Cortex of kidney (tissue), 1 donor: ENCODE measurements at places on chromosomes 16 and 17.

DNA sequence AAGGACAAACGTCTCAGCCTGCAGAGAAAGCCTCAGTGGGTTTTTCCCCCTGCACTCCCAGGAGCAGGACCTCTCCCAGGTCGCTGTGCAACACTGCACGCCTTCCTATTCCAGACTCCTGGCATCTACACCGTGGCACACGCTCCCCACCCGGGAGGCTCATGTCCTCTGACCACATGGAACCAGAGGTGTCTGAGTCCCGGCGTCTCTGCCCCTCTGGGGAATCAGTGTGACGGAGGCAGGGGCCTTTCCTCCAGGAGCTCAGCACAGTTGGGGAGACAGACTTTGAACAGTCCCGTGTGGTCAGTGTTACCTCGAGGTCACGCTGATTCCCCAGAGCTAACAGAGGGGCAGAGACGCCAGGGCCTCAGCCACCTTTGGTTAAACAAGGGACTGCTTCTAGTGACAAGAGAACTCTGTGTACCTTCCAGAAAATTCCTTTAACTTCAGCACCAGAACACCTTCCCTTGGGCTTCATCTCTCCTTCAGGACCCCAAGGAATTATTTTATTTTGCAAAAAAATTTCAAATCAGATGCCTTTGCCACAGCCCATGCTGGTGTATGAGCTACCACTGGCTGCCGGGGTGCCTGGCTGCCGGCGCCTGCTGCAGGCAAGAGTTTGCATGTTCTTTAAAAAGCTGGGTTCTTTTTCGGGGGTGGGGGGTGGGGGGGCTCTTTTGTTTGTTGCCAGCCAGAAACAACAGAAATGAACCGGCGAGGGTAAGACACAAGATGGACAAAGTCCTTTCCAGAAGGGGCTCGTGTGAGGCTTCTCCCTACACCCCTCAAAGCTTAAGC is 6.6 kb downstream of the CANT1 start:
- DNase-seq: no peak

- DNase-seq: no peak
These were observed 58.3 kb downstream of the PLD6 start for GRCh38 chr17:17147821-17148220.

GRCh38 chr16:2671741-2672140 is 10.6 kb upstream of the KCTD5 start:
- no peak for DNase-seq

DNA sequence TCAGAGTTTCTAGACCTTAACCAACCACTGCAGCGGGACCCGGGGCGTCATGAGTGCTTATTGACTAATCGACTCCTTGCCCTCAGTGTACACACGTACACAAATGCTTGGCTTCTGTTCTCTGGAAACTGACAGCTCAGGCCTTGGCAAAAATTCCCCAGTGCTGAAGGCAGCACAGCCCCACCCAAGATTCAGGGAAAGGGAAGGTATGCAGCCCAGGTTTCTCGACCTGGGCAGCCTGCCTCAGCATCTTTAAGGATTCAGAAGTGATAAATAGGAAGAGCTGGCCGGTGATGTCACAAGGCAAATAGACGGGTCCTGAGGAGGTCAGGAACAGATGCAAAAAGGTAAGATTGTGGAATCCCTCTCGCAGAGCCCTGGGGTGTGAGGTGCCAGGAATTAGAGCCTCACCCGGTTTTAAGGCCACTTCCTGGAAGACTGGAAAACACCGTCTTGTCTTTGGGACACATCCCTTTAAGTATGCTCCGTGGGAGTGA is 9.0 kb upstream of the CDH3 start:
- DNase-seq: no peak

GRCh38 chr16:84893849-84894599 is 74.2 kb downstream of the CRISPLD2 start:
- DNase-seq: no peak

GRCh38 chr16:15450624-15451023 is 16.2 kb downstream of the BMERB1 start:
- no peak for DNase-seq

DNA sequence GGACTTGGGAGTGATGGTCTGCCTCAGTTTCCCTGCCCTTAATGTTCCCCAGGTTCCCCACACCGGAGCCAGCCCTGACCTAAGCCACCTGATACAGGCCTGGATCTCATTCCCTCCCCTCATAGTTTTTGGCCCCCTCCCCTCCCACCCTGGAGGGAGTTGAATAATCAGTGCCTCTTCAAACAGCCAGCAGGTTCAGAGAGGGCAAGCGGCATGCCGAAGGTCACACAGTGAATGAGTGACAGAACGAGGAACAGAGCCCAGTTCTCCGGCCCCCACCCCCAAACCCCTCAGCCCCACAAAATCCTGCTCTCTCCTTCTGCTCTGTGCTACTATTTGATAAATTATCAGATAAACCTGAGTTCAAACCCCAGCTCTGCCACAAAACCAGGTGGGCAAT is 31.2 kb downstream of the BEAN1 start:
- DNase-seq: no peak

GRCh38 chr16:69314534-69314933 is 3.4 kb downstream of the VPS4A start:
- DNase-seq: no peak

- no peak for DNase-seq
These were observed 71.9 kb downstream of the ABR start for GRCh38 chr17:1107777-1108477.

- no peak for DNase-seq
These were observed 12.6 kb downstream of the ZBTB4 start for GRCh38 chr17:7466639-7467341.

GRCh38 chr17:28001149-28001548 is 41.3 kb upstream of the NLK start:
- DNase-seq: no peak

DNA sequence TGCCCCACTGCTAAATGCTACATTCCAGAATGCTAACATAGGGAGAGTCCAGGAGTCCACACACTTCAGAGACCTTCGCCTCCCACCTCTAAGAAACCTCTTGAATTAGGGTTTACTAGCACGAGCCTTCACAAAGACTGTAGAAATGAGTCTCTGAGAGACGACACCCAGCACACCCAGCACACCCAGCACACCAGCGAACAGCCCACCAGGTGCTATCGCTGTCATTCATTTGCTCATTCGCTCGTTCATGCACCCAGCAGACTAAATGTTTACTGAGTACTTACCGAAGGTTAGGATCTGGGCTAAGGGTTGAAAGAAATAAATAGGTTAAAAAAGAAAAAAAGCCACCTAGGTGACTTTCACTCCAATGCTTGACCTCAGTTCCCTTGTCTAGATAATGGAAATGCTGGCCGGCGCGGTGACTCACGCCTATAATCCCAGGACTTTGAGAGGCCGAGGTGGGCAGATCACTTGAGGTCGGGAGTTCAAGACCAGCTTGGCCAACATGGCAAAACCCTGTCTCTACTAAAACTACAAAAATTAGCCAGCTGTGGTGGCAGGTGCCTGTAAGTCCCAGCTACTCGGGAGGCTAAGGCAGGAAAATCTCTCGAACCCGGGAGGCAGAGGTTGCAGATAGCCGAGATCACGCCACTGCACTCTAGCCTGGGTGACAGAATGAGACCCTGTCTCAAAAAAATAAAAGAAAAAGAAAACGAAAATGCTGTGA is 100.8 kb downstream of the ADCY9 start:
- DNase-seq: no peak

DNA sequence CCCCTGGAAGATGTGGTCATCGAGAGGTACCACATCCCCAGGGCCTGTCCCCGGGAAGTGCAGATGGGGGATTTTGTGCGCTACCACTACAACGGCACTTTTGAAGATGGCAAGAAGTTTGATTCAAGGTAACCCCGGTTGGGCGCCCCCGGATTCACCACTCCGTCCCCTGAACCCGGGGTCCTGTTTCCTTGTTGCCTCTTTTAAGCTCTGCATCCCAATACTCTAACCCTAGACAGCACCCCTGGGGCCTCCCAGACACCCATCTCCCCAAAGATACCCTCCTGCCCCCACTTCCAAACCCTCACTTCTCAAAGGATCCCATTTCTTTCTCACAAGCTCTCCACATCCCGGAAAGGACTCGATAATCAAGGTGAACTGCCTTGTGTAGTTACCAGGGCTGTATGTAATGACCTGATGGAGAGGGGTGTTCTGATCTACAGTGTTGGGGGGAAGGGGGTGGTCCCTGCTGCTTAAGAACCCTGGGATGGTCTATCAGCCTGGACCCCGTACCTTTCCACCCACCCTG is 412 bp downstream of the FKBP10 start:
- no peak for DNase-seq

DNA sequence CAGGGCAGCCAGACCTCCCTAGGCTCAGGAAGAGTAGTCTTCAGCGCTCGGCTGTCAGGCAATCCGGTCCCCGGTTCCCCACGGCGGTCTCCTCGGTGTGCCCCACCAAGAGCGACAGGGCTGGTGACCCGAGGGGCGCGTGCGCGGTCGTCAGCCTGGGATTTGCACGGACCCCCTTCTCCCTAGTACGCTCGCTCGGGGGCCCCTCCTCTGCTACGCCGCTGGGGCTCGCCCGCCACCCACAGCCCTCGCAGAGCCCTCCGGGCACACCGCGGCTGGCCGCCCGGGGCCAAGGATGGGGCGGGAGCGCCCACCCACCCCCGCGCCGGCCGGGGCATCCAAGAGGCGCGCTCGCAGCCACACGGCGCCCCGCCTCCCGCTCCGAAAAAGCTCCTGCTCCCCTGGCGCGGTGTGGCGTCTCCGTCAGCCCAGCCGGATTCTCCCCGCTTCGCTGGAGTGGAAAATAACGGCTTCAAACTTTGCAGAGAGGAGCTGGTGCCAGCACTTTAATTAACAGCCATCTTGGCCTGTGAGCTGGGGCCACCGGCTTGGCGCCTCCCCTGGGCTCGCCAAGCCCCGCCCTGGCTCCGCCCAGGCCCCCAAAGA is 2.1 kb upstream of the C1QL1 start:
- no peak for DNase-seq

DNA sequence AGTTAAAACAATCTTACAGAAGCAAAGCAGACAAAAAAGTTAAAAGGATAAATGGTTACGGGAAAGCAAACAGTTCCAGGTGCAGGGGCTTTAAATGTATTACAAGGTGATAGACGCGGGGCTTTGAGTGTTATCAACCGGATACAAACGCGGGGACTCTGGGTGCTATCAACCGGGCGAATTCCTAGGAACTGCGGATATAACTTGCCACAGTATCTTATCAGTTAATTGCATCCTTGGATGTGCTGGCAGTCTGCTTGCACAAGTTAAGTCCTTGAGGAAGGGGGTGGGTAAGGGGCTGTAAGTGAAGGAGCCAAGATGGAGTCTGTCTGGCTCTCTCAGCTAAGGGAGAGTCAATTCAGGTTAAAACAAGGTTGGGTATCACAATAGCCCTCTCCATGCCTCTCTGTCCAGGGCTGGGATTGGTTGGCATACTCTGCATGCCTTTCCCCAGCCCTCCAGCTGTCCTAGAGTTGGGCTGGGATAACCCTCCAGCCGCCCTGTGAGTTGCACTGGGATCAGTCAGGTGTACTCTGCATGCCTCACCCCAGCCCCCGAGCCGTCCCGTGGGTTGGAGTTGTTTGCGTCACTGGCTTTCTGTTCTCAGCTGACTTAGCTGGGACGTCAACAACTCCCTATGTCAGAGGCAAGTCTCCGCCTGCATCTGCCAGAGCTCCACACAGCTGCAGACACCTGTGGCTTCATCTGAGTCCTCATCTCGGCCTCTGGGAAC is 40.9 kb downstream of the TMEM235 start:
- DNase-seq: no peak

DNA sequence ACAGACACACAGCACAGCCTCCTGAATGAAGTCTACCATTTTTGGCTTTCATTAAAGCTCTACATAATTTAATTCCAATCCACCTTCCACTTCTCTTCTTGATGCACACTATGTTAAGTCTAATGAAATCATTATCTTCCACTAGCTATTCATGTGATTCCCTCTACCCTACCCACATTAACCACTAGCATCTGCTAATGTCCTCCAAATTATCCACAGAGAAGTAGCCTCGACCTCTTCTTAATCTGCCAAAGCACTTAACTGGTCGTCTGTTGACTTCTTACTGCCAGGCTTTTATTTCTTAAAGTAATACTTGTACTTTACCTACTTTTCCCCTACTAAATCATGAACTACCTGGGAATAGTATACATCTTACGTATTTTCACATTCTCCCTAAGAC is 91.8 kb downstream of the NCOR1 start:
- no peak for DNase-seq

GRCh38 chr17:17079761-17080160 is 37.5 kb downstream of the MPRIP start:
- no peak for DNase-seq

GRCh38 chr17:80874866-80875445 is 116.7 kb upstream of the CHMP6 start:
- DNase-seq: no peak

DNA sequence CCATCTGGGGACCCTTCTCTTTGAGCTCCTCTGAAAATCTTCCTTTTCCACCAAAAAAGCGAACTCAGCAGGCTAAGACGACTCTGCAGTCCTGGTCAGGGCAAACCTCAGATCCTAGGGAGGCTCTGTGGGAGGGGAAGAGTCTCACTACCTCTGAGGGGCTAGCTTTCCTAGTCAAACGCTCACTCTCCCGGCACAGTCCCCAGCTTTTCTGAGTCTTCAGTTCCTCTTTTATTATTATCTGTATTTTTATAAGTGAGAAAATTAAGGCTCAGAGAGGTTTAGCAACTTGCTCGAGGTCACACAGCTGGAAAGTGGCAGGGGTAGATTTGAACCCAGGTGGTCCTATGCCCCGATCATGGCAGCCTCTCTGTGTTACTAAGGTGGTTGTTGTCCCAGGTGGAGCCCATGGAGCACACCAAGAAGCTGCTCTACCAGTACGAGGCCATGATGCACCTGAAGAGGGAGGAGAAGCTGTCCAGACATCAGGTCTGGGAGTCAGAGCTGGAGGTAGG is 9.1 kb upstream of the KATNB1 start:
- DNase-seq: no peak

DNA sequence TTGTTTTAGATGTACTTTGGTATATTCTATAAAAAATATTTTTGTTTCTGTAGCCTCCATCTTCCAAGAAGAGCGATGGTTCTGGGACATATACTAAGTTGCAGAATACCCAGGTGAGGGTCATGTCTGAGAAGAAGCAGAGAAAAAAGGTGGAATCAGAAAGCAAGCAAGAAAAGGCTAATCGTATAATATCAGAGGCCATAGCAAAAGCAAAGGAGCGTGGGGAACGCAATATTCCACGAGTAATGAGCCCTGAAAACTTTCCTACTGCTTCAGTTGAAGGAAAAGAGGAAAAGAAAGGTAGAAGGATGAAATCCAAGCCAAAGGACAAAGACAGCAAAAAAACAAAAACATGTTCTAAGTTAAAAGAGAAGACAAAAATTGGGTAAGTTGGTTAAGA is 154.6 kb downstream of the CHD9 start:
- DNase-seq: no peak

DNA sequence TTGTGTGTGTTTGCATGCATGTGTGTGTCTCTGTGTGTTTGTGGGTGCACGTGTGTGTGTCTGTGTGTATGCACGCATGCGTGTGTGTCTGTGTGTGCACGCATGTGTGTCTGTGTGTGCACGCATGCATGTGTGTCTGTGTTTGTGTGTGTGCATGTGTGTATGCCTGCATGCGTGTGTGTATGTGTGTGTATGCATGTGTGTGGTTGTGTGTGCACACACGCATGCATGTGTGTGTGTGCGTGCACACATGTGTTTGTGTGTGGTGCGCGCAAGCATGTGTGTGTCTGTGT is 239.9 kb upstream of the TNRC6C start:
- no peak for DNase-seq

GRCh38 chr17:39165178-39165840 is 652 bp downstream of the ARL5C start:
- DNase-seq: no peak
